ENCODE measurements at places on chromosomes 5 and 9.

- H3K4me1 ChIP-seq, result no peaks in the 10 kb centered on the region
- no peak overlapping the region for H3K27ac ChIP-seq
- H3K27me3 ChIP-seq, result no peaks in the 10 kb centered on the region
These were observed 318.2 kb downstream of the PARP8 start for GRCh38 chr5:50984640-50985039.

GRCh38 chr5:178415353-178415752 is 174.8 kb downstream of the COL23A1 start:
- H3K4me1 ChIP-seq, result no peaks in the 10 kb centered on the region
- H3K27me3 ChIP-seq, result no peaks in the 10 kb centered on the region
- DNase-seq, result no peak

DNA sequence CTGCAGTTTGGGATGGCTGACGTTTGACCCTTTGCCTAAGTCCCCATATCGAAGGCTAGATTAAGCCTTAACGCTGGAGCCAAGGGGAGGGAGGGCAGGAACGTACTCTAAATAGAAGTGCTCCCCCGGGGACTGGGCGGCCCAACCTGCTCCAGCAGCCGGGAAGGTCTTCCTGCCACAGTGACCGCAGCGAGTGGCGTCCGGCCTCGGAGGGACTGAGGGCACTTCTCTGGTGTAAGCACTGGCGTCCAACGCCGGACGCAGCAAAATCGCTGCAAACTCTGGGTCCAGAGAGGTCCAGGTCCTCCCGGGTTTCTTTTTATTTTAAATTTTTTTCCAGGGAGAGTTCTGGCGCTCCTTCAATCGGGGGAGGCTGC is 505 bp upstream of the ACER2 start:
- no peaks in the 10 kb centered on the region for H3K27me3 ChIP-seq
- no peak for DNase-seq
- H3K4me3 ChIP-seq, result peak overlapping the region; percentile 33
- H3K4me1 ChIP-seq, result peaks cover 20% of the 10 kb centered on the region
- no peaks in the 10 kb centered on the region for H3K36me3 ChIP-seq

DNA sequence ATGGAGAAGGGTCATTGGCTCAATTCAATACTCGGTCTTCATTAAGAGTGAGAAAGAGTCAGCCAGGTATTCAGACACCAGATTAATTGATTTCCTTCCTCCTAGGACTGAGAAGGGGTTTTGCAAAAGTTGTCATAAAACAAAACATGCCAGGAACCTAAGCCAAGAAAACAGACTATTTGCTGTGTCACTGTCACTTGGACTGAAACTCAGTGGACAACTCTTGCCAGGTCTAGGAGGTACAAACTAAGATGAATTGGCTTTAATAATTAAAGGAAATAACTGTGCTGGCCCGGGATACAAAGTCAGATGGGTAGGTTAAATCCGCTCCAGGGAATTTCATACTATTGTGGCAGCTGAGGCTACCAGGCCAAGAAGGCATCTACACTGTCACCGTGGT is 71.1 kb upstream of the TBC1D9B start:
- no peak for DNase-seq
- peaks cover 3% of the 10 kb centered on the region for H3K36me3 ChIP-seq
- H3K4me3 ChIP-seq, result no peak overlapping the region
- no peaks in the 10 kb centered on the region for H3K27me3 ChIP-seq

DNA sequence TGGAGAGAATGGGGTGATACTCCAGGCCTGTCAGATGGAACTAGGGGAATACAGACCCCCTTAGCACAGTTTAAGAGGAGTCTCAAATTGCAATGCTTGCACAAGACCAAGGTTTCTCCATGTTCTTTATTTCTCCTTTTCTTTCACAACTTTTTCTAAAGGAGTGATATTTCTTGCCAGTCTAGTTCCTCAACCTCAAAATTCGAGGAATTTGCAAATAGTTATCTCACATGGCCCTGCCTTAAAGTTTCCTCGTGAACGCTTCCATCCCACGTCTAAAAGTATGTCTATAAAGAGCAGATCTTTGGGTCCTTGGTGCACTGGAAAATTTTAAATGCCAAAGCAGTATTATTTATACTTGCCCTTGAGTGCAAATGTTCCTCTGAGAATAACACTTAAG is 373.8 kb upstream of the KLF4 start:
- no peak overlapping the region for H3K4me3 ChIP-seq
- H3K36me3 ChIP-seq, result no peaks in the 10 kb centered on the region
- no peak overlapping the region for H3K27ac ChIP-seq
- H3K27me3 ChIP-seq, result no peaks in the 10 kb centered on the region

GRCh38 chr5:103601314-103601713 is 38.7 kb upstream of the NUDT12 start:
- H3K27me3 ChIP-seq, result no peaks in the 10 kb centered on the region
- H3K27ac ChIP-seq, result no peak overlapping the region
- no peaks in the 10 kb centered on the region for H3K4me1 ChIP-seq
- no peak for DNase-seq
- H3K36me3 ChIP-seq, result no peaks in the 10 kb centered on the region

DNA sequence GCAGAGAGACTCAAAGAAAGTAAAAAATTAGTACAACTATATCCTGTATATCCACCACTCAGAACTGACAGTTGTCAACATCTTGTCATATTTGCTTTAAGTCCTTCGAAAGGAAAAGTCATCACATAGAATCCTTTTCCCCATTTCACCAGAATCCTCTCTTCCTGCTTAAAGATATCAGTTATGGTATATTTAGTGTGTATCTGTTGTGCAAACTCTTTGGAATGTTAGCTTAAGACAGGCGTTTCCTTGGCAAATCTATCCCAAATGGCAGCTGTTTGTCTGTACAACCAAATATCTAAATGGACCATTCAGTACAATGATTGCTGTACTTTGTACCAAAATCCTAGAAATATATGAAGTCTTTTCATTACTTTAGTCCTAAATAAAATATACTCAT is 98.5 kb downstream of the ITGA1 start:
- H3K4me3 ChIP-seq, result no peak overlapping the region
- H3K27ac ChIP-seq, result no peak overlapping the region
- DNase-seq, result no peak
- H3K36me3 ChIP-seq, result no peaks in the 10 kb centered on the region

DNA sequence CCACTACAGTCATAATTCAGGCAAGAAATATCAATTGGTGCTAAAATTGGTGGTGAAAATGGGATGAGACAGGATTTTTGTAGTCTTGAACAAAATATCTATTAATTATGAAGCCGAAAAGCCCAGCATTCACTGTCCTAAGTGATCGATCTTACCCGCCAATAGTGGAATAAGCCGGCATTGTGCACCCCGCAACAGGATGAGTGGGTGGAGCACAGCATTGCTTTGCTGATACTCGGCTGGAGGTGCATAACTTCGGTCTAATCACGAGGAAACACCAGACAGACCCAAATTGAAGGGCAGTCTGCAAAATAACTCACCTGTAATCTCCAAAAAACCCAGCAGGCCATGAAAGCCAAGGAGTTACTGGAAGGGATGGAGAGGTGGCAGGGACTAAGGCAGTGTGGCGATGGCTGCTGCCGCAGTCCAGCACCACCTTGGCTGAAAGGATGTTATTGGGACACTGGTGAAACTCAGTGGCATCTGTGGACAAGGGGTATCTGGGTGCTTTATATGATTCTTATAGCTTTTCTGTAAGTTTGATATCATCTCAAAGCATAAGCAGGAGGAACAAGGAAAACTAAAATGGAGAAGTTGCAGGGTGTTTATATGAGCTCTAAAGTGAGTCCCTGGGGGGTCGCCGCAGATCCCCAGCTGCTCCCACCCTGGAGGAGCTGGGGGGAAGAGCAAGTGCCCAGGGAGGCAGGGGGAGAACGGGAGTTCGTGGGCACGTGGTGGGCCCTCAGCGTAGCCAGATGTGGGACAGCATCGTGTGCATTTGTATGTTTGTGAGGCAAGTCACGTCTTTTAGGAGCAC is 45.2 kb downstream of the AHRR start:
- DNase-seq, result no peak
- peaks cover 8% of the 10 kb centered on the region for H3K4me1 ChIP-seq
- H3K27ac ChIP-seq, result no peak overlapping the region
- no peaks in the 10 kb centered on the region for H3K36me3 ChIP-seq

DNA sequence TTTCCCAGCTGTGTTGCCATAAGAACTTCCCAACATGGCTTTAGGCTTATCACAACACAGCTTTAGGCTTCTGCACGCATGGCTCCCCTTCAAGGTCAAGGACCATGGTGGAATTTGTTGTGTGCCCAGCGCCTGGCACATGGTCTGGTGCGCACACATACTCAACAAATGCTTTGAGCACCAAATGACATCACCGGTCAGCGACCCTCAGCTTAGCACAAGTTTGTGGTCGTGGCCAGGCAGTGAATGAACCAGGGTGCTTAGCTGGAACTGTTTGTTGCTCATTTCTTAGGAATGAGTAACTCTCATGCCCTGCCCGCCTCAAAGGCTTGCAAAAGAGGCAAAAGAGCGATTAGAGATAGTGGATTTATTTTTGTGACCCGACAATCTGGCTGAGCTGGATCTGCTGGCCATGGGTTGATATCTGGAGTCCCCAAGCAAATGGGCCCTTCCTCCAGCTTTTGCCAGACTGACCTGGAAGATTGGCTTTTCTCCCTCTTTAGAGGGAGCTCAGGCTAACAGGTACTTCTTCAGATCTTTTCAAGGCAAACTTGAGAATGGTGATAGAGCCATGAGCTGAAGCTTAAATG is 58.9 kb downstream of the DAP start:
- no peak overlapping the region for H3K27ac ChIP-seq
- no peaks in the 10 kb centered on the region for H3K27me3 ChIP-seq
- no peaks in the 10 kb centered on the region for H3K4me1 ChIP-seq
- no peaks in the 10 kb centered on the region for H3K36me3 ChIP-seq

- no peaks in the 10 kb centered on the region for H3K4me1 ChIP-seq
- no peak for DNase-seq
- H3K4me3 ChIP-seq, result no peak overlapping the region
- H3K27ac ChIP-seq, result no peak overlapping the region
- H3K36me3 ChIP-seq, result no peaks in the 10 kb centered on the region
- peaks cover 12% of the 10 kb centered on the region for H3K27me3 ChIP-seq
These were observed 88.0 kb downstream of the FEM1C start for GRCh38 chr5:115456539-115457040.

DNA sequence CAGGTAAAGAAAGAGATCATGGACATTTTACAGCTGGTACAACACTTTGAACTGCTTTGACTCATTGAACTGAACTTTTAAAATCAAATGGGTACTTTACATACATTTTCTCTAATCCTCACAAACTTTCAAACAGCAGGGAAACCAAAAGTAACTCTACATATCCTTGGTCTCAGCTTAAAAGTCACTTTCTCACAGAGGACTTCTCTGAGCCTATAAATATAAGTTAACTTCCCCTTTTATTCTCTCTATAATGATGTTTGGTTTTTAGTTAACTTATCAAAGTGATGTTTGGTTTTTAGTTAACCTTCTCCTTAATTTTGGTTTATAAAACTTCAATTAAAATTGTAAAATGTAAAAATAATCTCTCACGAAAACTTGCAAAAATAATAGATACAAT is 209.8 kb downstream of the MCTP1 start:
- no peak overlapping the region for H3K4me3 ChIP-seq
- DNase-seq, result no peak
- no peaks in the 10 kb centered on the region for H3K27me3 ChIP-seq
- no peaks in the 10 kb centered on the region for H3K36me3 ChIP-seq

- H3K4me3 ChIP-seq, result no peak overlapping the region
- no peaks in the 10 kb centered on the region for H3K36me3 ChIP-seq
- no peaks in the 10 kb centered on the region for H3K27me3 ChIP-seq
- no peaks in the 10 kb centered on the region for H3K4me1 ChIP-seq
These were observed 109.3 kb upstream of the HAND1 start for GRCh38 chr5:154587123-154588026.

GRCh38 chr5:16877267-16877935 is 58.7 kb downstream of the MYO10 start:
- H3K36me3 ChIP-seq, result no peaks in the 10 kb centered on the region
- no peaks in the 10 kb centered on the region for H3K27me3 ChIP-seq
- no peak for DNase-seq

- no peaks in the 10 kb centered on the region for H3K36me3 ChIP-seq
- no peak overlapping the region for H3K27ac ChIP-seq
- H3K4me1 ChIP-seq, result peaks cover 7% of the 10 kb centered on the region
- no peaks in the 10 kb centered on the region for H3K27me3 ChIP-seq
- DNase-seq, result no peak
These were observed 6.8 kb downstream of the FBP2 start for GRCh38 chr9:94586814-94587213.

GRCh38 chr9:129382281-129383018 is 204.4 kb upstream of the IER5L start:
- H3K4me3 ChIP-seq, result no peak overlapping the region
- no peaks in the 10 kb centered on the region for H3K27me3 ChIP-seq
- DNase-seq, result no peak
- no peaks in the 10 kb centered on the region for H3K36me3 ChIP-seq
- H3K4me1 ChIP-seq, result peaks cover 25% of the 10 kb centered on the region
- H3K27ac ChIP-seq, result no peak overlapping the region

DNA sequence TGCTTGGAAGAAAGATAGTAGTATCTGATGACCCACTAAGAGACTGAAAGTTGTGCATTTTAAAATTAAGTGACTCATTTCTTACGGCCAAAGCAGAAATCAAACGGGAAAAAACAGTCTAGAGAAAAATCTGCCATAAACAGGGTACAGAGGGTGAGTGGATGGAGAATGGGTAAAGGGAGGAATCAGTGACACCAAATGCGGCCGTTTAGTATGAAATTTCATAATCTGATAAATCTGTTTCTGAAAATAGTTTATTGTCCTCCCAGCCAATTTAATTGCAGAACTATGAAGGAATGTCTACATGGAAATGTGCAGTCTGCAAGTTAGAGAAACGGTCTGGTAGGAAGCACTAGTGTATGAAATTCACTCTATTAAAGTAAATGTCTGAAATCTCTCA is 39.5 kb downstream of the ADAMTS12 start:
- H3K4me3 ChIP-seq, result no peak overlapping the region
- no peaks in the 10 kb centered on the region for H3K27me3 ChIP-seq
- no peak overlapping the region for H3K27ac ChIP-seq
- no peaks in the 10 kb centered on the region for H3K36me3 ChIP-seq
- peaks cover 3% of the 10 kb centered on the region for H3K4me1 ChIP-seq
- no peak for DNase-seq

GRCh38 chr5:5979761-5980537 is 398.4 kb downstream of the MED10 start:
- DNase-seq, result no peak
- peaks cover 5% of the 10 kb centered on the region for H3K27me3 ChIP-seq

- no peak overlapping the region for H3K27ac ChIP-seq
- no peaks in the 10 kb centered on the region for H3K27me3 ChIP-seq
- no peak overlapping the region for H3K4me3 ChIP-seq
- peaks cover 10% of the 10 kb centered on the region for H3K4me1 ChIP-seq
- H3K36me3 ChIP-seq, result peaks cover 13% of the 10 kb centered on the region
These were observed 75.9 kb downstream of the DAP start for GRCh38 chr5:10685115-10685521.
